HFFc6 (cell line): ENCODE measurements at places on chromosomes 11 and 22.
A peak's percentile ranks its signal among the peaks of the same experiment; 100 is the strongest.

- no peak for DNase-seq
Measured at GRCh38 chr11:87832211-87832610, 343.0 kb downstream of the RAB38 start.

DNA sequence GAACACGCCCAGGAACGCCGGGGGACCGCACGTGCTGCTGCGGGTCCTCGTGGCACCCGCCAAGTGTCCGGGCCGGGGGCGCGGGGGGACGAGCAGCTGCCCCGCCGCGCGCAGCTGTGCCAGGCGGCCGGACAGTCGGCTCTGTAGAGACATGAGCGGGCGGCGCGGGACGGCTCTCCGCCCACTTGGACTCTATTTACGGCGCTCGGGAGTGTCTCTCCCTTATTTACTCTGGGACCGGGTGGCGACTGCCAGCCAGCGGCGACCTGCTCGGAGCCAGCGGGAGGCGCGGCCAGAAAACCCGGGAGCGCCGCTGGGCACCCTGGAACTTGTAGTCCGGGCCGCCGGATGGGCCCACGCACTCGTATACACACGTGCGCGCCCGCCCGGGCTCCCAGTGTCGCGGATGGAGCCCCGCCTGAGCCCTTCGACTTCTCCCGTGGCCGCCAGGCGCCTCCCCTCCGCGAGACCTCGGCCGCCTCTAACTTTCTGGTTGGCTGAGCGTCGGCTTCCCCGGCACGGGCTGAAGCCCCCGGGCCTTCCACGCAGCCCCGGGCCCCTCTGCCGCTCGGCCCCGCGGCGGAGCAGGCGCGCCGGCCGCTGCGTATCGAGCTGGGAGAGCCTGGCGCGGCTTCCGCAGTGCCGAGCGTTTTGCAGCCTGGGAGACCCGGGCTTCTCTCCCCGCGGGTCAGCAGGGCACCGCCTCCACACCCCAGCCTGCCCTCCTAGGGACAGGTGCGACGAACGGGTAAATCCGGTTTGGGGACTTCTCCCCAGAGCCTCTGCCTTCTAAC, at the start of gene MACROD1:
Gene MACROD1 (minus strand): TSS at position 272 of the 794 bp plus-strand sequence. CDS start 119 bp downstream, at position 153.
- DNase-seq = peak; percentile 86

DNA sequence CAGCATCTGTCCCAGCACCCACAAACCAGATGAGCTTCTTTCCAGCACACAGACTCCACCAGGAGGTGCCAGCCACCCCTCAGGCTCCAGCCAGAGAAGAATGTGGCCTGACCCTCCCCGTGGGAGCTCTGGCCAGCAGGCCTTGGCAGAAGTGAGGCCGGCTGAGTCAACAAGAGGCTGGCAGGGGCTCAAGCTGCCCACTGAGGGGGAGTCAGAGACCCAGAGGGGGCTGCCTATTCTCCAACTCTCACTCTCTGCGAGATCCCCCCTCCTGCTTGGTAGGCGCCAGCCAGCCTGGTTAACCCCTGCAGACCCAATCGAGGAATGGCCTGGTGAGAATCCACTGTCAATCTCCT, 10.6 kb upstream of the CDC42EP1 start:
- peak; percentile 53 for DNase-seq

- no peak for DNase-seq
Measured at GRCh38 chr11:69930081-69931059, 111.2 kb upstream of the FGF3 start.

- no peak for DNase-seq
Measured at GRCh38 chr11:120746376-120746775, 234.8 kb downstream of the GRIK4 start.

GRCh38 chr11:88363648-88364065, 26.1 kb upstream of the CTSC start:
- DNase-seq = peak; percentile 24

DNA sequence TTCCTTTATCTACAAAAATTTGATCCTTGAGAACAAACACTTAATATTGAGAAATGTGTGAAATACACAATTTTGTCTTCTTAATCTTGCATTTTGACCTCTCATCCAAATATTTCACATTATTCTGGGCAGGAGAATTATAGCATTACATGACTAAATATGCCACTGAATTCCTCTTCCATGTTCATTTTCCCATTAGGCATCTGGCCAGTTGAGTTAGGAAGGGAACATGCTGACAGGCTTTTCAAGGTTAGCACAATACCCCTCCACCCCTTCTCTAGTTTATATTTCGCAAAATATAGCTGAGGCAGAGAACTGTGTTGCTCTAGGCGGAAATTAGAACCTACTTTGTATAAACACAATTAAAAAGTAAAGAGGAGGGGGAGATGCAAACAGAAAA, 271.7 kb upstream of the ZC3H12C start:
- DNase-seq = no peak
